ENCODE measurements at places on chromosomes 16 and 17.
A peak's percentile ranks its signal among the peaks of the same experiment; 100 is the strongest.

GRCh38 chr16:23149267-23149992, at the start of gene USP31:
USP31 (minus strand) TSS chr16:23149452; CDS start chr16:23149270, 182 bp downstream.
- peak; percentile 76 for DNase-seq

DNA sequence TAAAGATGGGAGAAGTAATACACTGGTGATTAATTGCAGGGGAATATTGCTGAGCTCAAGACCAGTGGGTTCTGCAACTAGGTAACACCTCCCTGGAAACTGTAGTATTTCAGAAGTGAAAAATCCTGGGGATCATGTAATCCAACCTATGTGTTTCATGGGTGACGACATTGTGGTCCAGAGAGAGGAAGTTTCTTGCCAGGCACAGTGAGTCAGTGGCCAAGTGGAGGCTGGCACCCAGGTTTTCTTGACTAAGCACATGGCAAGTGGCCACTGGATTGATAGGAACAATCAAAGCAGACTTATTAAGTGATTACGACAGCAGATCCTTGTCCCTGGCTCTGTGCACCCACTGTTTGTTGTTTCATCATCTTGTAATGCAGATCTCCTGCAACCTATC, 14.6 kb upstream of the CIITA start:
- no peak for DNase-seq

DNA sequence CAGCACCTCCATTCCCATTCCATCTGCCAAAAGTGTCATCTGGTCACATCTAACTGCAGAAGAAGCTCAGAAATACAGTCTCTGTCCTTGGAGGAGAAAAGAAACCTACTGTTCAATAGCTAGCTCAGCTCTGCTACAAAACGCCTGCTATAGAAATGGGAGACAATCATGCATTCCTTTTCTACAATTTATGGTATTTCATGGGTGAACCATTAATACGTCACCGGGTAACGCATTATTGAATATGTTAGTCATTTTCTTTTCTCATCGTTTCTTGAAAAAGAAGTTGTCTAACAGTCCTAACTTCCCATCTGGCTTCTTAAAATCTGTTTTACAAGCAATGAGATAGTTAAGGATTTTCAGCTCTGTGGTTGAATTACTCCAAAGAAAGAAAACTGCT, 496.7 kb upstream of the RBFOX1 start:
- DNase-seq: no peak

GRCh38 chr17:83132251-83133081, 53.1 kb downstream of the METRNL start:
- DNase-seq: no peak

DNA sequence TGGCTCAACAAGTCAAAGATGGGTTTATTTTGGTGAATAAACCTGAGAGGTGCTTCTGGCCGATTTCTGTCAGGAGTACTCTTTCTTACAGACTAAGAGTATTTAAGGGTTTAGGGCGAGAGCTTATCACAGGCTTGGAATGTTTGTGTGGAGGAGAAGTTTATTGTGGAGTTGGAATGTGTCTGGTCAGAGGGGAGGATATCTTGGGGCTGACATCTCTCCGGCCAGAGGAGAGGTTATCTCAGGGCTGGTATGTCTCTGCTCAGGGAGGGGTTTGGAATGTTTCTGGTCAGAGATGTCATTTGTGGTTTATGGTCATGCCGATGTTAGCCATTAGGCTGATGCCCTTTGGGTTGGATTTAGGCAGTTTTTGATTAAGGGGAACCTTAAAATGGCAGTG, 236.4 kb upstream of the EEF2KMT start:
- DNase-seq: no peak

- no peak for DNase-seq
These were observed 4.8 kb upstream of the SIRT7 start for GRCh38 chr17:81922566-81923301.

DNA sequence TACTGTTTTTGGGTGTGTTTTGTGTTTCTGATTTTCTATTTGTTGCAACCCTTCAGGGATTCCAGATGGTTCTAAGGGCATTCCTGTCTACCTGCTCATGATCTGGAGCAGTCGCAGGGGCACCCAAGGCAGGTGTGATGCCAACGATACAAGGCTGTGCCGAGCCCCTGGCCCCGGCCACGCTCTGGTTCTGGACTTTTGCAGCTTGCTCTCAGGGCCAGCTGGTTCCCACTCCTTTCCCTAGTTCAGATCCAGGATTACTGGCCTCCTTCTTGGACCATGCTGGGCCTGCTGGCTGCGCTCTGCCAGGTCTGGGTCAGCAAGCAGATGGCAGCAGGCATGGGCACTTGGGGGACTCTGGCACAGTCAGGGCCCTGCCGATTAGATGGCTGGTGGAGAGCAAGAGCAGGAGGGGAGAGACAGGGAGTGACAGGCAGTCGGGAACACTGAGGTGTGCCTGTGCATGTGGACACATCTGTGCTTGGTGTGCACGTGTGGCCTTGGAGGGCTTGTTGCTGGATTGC, 15.2 kb upstream of the RAP1GAP2 start:
- no peak for DNase-seq

GRCh38 chr17:11742886-11743285, 144.6 kb downstream of the DNAH9 start:
- no peak for DNase-seq

DNA sequence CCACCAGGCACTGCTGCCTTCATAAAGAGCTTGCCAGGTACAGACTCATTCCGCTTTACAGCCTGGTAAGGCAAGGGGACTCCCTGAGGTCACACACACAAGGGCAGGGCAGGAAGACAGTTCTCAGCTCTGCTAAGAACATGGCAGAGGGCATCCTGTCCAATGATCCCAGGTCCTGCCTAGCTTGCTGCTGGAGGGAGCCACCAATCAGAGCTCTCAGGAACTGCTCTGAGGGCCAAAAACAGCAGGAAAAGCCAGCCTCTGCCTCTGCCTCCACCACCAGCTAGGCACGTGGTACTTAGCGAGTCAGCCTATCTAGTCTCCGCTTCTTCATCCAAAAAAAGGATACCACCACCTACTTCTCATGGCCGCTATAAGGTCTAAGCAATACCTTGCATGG, 66.1 kb downstream of the GTF3C1 start:
- no peak for DNase-seq

DNA sequence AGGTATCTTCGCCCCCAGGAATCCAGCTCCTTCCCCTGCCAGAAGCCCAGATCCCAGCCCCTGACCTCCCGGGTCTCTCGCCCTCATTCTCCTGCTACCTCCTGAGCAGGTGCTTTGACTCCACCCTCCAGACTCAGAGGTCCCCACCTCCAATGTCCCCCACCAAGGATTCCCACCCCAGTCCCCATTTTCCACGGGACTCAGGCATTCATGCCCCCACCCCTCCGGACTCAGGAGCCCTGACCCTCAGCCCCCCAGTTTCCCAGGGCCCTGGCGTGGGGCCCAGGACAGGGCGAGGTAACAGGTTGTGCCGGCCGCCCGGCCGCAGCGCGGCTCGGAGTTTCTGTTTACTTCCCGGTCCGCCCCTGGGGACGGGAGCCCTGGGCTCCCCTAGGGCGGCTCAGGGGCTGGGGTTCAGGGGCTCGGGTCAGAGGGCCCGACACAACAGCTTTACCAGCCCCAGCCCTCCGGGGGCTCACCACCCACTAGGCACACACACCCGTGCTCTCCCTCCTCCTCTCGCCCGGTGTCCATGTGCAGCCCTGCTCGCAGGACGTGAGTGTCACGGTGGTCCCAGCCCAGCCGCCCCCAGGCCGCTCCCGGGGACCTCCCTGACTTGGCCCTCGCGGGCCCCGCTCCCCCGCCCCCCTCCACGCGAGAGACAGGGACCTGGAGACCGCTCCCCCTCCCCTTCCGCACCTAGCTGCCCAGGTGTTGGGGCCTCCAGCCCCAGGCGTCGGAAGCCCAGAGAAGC, 595 bp downstream of the BICDL2 start:
- no peak for DNase-seq

DNA sequence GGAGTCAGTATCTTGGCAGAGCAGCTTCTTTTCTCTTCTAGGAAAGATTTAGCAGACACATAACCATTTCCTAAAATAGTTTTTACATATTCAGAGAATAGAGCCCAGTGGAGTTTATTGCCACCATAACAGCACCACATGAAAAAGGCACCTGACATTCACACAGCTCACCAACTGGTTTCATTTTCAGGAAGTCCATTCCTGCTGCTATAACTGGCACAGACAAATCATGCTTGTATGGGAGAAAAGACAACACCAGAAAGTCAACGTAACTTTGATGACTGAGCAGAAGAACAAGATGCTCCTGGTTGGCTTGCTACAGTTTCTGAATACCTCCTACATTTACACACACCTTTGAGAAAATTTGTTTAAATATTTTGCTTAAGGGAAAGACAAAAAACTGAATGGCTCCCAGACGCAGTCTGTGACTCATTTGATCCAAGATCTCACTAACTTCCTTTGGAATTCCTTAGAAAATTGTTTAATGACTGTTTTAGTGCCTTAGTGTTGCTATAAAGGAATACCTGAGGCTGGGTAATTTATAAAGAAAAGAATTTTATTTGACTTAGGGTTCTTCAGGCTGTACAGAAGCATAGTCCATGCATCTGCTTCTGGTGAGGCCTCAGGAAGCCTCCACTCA, 1380.6 kb downstream of the CDH8 start:
- DNase-seq: no peak

DNA sequence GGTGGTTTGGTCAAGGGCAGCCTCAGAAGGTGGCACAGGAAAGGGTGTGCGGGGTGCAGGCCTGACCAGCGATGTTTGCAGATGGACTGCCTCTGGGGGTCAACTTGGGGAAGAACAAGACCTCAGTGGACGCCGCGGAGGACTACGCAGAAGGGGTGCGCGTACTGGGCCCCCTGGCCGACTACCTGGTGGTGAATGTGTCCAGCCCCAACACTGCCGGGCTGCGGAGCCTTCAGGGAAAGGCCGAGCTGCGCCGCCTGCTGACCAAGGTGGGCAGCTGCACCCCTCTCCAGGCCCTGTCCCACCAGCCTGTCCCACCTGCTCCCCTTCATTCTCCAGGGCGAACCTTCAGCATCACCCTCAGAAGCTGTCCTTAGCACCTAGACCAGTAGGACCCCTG, 12.5 kb downstream of the DHODH start:
- DNase-seq: no peak

DNA sequence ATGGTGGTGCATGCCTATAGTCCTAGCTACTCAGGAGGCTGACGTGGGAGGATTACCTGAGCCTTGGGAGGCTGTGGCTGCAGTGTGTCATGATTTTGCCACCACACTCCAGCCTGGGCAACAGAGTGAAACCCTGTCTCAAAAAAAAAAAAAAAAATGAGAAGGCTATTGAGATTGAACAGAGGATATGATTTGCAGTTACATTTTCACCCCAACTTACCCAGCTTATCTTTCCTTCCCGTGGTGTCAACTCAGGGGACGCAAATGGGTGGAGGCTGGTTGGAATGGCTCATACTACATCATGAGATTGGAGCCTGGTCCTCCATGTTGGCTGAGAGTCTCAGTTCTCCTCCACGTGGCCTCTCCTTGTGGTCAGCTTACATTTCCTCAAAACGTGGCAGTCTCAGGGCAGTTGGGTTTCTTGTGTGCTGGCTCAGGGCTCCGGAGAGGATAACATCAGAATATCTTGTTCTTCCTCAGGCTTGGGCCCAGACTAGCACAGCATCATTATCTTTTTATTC, 17.2 kb upstream of the NSMCE1 start:
- DNase-seq: no peak

DNA sequence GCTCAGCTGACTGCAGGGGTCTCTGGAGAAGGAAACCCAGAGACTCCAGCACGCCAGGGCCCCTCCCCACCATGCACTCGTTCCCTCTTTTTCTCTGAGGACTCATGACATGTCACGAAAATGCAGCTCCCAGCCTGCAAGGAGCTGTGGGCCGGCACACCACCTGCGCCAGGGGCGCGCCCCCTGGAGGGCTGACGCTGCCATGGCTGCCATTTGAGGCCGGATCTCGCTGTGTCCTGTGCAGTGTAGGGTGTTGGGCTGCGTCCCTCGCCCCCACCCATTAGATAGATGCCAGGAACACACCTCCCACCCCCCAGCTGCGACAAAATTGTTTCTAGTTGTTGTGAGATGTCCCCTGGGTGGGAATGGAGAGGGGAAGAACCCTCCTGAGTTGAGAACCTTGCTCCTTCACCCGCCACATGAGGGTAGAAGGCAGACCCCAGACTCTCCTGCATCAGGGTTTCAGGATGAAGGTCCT, 8.2 kb downstream of the SYNGR2 start:
- DNase-seq: peak; percentile 62

DNA sequence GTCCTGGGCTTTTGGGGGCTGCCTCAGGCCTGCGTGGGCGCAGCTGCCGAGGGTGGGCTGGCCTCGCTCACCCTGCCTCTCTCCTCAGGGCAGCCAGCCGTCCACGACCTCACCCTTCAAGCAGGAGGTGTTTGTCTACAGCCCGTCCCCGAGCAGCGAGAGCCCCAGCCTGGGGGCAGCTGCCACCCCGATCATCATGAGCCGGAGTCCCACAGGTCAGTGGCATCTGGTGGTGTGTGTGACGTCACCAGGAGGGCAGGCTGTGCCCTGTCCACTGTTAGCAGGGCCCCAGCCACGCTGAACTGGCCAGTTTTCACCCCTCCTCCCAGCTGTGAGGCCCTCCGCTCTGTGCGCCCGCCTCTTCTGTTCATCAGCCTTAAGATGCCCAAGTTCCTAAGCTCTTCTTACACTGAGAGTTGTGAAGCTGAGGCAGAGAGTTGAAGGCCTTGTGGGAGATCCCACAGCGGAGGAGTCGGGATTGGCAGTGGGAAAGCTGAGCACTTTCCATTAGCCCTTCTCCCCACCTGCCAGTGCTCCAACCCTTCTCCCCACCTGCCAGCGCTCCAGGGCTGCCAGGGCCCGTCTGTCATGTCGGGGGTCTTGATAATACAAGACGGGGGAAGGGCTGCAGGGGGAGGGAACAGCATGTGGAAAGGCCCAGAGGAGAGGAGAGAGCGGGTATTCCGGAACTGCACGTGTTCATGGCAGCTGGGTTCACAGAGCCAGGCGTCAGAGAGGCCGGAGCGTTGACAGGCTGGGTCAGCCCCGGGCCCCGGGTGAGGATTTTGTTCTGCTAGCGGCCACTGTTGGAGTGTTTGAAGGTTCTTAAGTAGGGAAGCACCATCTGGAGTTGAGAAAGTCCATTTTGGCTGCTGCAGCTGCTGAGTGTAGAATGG, 36.3 kb downstream of the OR1D5 start:
- no peak for DNase-seq

- DNase-seq: no peak
These were observed 3.0 kb upstream of the CCL2 start for GRCh38 chr17:34252095-34252443.

- DNase-seq: no peak
These were observed 209.1 kb downstream of the SPECC1 start for GRCh38 chr17:20218272-20218671.

DNA sequence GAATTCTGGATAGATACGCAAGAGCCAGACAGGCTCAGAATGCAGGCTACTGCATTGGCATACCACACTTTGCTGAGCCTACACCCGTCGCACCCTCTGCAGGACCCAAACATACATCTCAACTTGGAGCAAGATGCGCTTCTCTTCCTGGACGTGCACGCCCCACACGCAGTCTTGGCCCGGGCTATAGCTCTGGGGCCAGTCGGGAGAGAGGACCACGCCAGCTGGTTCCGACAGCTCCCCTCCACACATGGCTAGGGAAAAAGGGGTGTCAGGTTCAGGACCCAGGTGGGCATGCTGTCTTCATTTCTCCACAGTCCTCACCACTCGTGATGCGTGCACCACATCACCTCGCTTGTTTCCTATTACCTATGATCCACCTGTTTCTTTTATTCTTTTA, 15.1 kb upstream of the CDIPT start:
- DNase-seq: no peak

Measured in stimulated activated CD8-positive, alpha-beta memory T cell treated with anti-CD3 and anti-CD28 coated beads, Interleukin-7, amount 100 ng/mL, for 1 hour (primary cell).